ENCODE measurements at places on chromosomes 1 and 21.

- DNase-seq, result no peak
These were observed 83.4 kb upstream of the TRABD2B start for GRCh38 chr1:48080331-48081255.

- DNase-seq, result no peak
These were observed 94.4 kb upstream of the GREM2 start for GRCh38 chr1:240706150-240706935.

DNA sequence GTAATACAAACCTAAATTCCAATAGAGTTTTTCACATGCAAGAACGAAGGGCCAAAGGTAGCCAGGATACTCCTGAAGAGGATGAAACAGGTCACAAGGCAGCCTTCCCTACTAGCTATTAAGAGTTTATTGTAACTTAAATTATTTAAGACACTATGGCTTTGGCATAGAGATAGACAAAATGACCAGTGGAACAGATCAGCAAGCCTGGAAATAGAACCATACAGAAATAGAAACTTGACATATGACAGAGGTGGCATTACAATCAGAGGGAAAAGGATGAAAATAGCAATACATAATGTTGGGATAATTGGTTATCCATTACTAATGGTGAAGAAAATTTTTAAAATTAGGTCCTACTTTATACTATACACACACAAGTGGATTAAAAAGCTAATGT, 16.5 kb downstream of the GFI1 start:
- DNase-seq, result no peak

GRCh38 chr1:210246447-210246846, 13.9 kb downstream of the SERTAD4 start:
- no peak for DNase-seq

- DNase-seq, result peak; percentile 52
These were observed 95.3 kb downstream of the ABCA4 start for GRCh38 chr1:94025383-94026340.

GRCh38 chr1:41581216-41582003, 96.9 kb upstream of the EDN2 start:
- DNase-seq, result no peak

- DNase-seq, result peak; percentile 10
These were observed 49.9 kb downstream of the IRF2BP2 start for GRCh38 chr1:234559902-234560676.

DNA sequence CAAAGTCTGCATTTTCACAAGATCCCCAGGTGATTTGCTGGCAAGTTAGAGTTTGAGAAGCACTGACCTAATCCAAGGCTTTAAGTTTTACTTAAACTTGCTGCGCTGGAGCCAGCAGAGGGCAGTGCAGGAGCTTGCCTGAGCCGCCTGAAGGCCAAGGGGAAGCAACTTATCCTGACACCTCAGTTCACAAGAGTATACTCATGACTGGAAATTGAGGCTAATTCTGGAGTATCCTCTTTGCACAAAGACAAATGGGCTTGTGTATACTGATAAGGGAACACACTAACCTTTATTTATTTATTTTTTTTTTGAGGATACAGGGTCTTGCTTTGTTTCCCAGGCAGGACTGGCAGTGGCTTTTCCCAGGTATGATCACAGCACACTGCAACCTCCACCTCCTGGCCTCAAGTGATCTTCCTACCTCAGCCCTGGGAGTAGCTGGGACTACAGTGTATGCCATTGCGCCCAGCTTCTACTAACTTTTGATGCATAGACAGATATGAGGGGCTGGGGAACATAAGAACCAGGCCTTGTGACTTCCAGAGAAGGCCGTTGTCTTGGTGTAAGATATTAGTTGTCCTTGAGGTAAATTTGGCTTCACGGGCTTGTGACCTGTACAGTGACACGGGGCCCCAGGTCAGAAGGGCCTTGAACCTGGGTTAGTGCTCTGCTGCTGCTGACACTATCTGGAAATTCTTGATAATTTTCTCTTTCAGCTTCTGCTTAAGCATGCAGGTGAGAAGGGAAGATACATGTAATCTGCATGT, 29.0 kb upstream of the SLAMF1 start:
- peak; percentile 17 for DNase-seq

DNA sequence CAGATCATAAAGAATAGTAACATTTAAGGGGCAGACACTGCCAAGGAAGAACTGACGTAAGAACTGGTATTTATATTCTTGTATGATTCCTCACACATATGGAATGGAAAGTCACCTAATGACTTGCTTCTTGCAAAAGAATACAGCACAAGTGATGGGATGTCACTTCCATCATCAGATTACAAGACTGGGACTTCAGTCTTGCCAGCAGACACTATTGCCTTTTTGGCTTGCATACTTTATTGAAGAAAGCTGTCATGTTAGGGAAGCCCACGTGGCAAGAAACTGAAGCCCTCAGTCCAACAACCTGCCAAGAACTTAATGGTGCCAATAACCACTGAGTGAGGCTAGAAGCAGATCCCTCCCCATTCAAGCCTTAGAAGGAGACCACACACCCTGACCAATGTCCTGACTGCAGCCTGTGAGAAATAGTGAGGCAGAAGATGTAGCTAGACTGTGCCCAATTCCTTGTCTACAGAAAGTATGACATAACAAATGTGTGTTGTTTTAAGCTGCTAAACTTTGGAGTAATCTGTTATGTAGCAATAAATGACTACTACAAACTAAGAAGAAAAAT, 12.0 kb downstream of the EGLN1 start:
- DNase-seq, result no peak

GRCh38 chr1:102655034-102655433, 453.3 kb downstream of the COL11A1 start:
- DNase-seq, result no peak

DNA sequence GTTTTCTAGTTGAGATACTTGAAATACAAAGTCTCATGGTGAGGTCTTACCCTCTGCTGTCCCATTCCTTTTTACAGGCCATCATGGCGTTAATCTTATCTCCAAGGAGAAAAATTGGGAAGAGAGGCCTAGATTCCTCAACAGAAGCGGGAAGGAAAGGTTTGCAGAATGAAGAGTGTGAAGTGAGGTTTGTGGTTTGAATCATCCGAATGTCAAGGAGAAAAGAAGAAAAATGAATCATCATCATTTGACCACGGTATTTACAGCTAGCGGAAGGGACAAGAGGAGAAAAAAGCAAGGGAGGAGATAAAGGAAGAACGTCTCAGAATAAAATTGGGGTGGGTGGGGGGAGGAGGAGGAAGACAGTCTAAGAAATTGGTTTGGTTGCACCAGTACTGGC, 935 bp upstream of the COG2 start:
- DNase-seq, result no peak

DNA sequence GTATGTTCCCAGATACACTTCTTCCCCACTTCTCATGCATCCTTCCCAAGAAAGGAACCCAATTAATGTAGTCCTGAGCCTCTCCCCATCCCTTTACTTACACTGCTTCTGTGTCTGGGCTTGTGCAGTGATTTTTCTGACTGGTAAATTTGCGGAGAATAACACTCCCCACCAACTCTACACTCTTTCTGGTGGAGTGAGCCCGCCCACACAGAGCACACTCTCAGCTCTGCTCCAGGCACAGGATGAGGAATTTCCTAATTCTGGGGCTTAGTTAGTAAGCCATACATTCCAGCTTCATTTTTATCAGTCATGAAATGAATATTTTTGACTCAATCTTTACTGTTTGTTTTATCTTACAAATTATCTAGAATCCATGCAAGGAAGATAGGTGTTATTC, 38.6 kb downstream of the FMO4 start:
- DNase-seq, result no peak

DNA sequence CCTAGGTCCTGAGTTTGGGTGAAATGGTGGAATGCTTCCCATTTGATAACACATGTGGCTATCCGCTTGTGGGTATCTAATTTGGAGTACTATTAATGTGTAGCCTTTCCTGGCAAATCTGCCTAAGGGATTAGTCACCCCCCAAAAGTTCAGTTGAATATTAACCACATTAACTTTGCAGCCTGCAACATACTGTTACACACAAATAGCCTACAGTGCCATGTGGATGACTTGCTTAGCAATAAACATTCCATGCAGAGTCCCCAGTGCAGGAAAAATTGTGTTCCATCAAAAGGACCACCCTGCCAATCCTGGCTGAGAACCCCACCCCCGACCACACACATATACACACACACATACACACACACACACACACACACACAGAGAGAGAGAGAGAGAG, 303.3 kb upstream of the ESRRG start:
- no peak for DNase-seq

GRCh38 chr1:171793636-171794035, 12.2 kb downstream of the METTL13 start:
- no peak for DNase-seq

DNA sequence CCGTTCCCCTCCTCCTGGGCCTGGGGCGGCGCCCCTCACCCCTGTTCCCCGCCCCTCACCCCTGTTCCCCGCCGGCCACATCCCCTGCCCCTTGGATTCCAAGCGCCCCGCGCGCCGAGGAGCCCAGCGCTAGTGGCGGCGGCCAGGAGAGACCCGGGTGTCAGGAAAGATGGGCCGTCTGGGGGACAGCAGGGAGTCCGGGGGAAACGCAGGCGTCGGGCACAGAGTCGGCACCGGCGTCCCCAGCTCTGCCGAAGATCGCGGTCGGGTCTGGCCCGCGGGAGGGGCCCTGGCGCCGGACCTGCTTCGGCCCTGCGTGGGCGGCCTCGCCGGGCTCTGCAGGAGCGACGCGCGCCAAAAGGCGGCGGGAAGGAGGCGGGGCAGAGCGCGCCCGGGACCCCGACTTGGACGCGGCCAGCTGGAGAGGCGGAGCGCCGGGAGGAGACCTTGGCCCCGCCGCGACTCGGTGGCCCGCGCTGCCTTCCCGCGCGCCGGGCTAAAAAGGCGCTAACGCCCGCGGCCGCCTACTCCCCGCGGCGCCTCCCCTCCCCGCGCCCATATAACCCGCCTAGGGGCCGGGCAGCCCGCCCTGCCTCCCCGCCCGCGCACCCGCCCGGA, at the start of gene TP73:
TSS of gene TP73 (plus strand) at position 587 of the 618 bp plus-strand sequence. CDS start 29,850 bp downstream, outside the sequence.
- no peak for DNase-seq

GRCh38 chr1:218488986-218489385, 143.8 kb downstream of the TGFB2 start:
- DNase-seq, result no peak
